ENCODE measurements at places on chromosomes 2 and 18.

DNA sequence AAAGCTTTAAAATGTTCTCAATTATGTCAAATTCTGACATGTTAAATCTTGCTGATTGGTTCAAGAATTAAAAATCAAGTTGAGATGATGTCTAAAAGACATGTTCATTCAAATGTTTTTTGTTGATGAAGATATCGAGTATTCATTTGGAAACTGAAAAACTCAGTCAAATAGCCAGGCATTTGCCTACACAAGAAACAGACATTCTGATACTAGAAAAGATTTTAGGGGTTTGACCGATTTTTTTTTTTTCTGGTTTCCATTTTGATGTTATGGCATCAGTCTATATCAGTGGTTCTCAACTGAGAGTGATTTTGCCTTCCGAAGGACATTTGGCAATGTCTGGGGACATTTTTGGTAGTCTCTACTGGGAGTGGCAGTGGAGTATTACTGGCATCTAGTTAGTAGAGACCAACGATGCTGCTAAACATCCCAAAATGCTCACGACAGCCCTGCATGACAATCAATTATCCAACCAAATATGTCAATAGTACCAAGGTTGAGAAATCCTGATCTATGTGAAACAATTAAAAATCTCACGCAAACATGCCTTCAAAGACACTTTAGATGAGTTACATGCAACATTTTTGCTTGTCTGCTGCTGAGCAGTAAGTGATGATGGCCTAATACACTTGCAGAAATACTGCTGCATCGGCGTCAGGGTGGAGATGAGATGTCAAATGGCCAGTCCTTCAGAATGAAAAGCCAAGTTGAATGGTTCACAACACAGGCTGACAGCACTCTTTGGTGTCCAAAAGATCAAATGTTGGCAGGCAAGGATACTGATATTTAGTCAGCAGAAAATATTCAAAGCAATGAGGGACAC lies 12.5 kb downstream of the RASGRP3 start:
- no peak for DNase-seq

DNA sequence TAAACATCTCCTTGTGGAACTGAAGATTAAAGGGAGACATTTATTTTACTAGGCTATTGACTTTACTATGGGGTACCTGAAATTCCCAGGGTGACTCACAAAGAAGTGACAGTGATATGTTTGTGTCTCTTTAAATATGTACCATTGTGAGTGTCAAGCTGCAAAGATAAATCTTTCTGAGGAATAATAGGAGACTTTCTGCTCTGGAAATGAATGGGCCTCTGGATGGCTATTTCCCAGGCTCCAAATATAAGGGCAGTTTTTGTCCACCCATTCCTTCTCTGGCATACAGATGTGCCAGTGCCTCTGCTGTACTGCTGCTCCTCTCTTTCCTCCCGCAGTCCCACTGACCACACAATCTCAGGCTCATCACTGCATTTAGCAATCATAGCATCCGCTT lies 586.4 kb upstream of the CNTNAP5 start:
- no peak for DNase-seq

DNA sequence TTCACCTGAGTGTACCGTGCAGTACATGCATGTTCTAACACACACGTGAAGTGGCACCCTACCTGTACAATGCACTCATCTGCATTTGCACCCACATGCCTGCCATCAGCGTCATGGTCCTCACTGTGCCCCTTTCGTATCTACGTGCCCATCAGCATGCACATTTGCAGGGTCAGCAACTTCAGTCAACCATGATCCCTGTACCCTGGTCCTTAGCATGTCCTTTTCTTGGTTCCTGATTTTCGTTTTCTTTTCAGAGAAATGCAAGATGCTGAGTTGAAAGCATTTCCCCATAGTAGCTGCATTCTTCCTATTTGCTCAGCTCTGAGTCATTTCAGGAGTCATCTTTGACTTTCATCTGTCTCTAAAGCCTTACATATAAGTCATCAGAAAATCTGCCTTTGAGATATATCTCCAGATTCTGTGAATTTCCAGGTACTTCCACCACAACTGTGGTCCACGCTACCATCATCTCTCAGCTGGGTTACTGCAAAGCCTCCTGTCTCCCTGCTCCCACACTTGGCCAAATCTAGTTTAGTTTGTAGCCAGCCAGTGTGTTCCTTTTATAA lies 14.7 kb upstream of the PUM2 start:
- DNase-seq, result no peak

- DNase-seq, result no peak
Observed at GRCh38 chr18:57175532-57175931, 28.6 kb downstream of the BOD1L2 start.

- DNase-seq, result no peak
Observed at GRCh38 chr2:37917281-37918228, 7.5 kb upstream of the RMDN2 start.
